ENCODE measurements at places on chromosomes 16 and 17.
A peak's percentile ranks its signal among the peaks of the same experiment; 100 is the strongest.

- DNase-seq: no peak
- H3K4me3 ChIP-seq: no peak overlapping the region
- no peaks in the 10 kb centered on the region for H3K4me1 ChIP-seq
- H3K27ac ChIP-seq: no peak overlapping the region
- peaks cover 12% of the 10 kb centered on the region for H3K27me3 ChIP-seq
Observed at GRCh38 chr16:25643633-25644032, 48.1 kb upstream of the HS3ST4 start.

DNA sequence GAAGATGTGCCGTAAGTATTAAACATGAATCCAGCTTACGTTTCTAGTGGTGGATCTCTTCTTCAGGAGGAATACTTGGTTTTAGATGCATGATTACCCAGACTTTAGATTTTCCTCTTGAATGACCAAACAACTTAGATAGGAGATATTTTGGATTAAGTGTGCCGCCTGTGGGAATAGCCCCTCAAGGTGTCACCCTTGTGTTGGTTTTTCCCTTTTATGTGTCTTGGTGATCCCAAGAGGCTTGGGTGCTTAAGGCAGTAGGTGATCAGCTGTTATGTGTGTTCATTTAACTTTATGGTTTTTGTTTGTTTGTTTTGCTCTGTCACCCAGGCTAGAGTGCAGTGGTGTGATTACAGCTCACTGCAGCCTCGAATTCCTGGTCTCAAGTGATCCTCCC lies 115.1 kb downstream of the PPM1E start:
- no peaks in the 10 kb centered on the region for H3K27me3 ChIP-seq
- DNase-seq: no peak
- H3K36me3 ChIP-seq: no peaks in the 10 kb centered on the region
- H3K4me3 ChIP-seq: no peak overlapping the region

- no peaks in the 10 kb centered on the region for H3K27me3 ChIP-seq
- peaks cover 1% of the 10 kb centered on the region for H3K4me1 ChIP-seq
- H3K4me3 ChIP-seq: no peak overlapping the region
- DNase-seq: no peak
- H3K27ac ChIP-seq: peak overlapping the region; percentile 83
- H3K36me3 ChIP-seq: peaks cover 61% of the 10 kb centered on the region
Observed at GRCh38 chr16:70753694-70754325, 47.1 kb downstream of the VAC14 start.

GRCh38 chr16:15829460-15829859 lies 27.4 kb downstream of the MYH11 start:
- H3K4me1 ChIP-seq: peaks cover 20% of the 10 kb centered on the region
- no peak overlapping the region for H3K27ac ChIP-seq
- H3K27me3 ChIP-seq: no peaks in the 10 kb centered on the region
- H3K4me3 ChIP-seq: no peak overlapping the region
- no peak for DNase-seq

DNA sequence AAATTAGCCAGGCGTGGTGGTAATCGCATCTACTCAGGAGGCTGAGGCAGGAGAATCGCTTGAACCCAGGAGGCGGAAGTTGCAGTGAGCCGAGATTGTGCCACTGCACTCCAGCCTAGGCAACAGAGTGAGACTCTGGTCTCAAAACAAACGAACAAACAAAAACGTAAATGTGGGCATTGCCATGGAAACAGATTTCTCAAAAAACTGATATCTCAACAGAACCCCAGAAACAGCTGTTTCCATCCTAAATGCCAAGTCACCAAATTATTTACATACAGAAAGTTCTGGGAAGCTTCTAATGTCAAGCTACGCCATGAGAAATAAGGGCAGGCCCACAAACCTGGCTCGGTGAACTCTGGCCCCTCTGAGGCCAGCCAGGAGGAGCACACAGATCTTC lies 16.0 kb upstream of the ZNF689 start:
- H3K27ac ChIP-seq: no peak overlapping the region
- no peak overlapping the region for H3K4me3 ChIP-seq
- no peak for DNase-seq
- H3K27me3 ChIP-seq: no peaks in the 10 kb centered on the region
- H3K36me3 ChIP-seq: no peaks in the 10 kb centered on the region

- H3K27ac ChIP-seq: no peak overlapping the region
- H3K4me1 ChIP-seq: no peaks in the 10 kb centered on the region
- H3K27me3 ChIP-seq: peaks cover 78% of the 10 kb centered on the region
- no peak for DNase-seq
Observed at GRCh38 chr17:43854498-43854897, 7.5 kb downstream of the CD300LG start.

GRCh38 chr17:82933911-82934310 lies 94.1 kb upstream of the ZNF750 start:
- H3K4me1 ChIP-seq: no peaks in the 10 kb centered on the region
- no peak overlapping the region for H3K27ac ChIP-seq
- H3K4me3 ChIP-seq: no peak overlapping the region
- H3K36me3 ChIP-seq: peaks cover 70% of the 10 kb centered on the region
- no peak for DNase-seq
- H3K27me3 ChIP-seq: no peaks in the 10 kb centered on the region

GRCh38 chr16:65235339-65236177 lies 113.7 kb upstream of the CDH11 start:
- H3K4me1 ChIP-seq: no peaks in the 10 kb centered on the region
- H3K27ac ChIP-seq: no peak overlapping the region
- no peak for DNase-seq
- no peaks in the 10 kb centered on the region for H3K36me3 ChIP-seq
- H3K27me3 ChIP-seq: no peaks in the 10 kb centered on the region

Measured in stimulated activated naive B cell treated with anti-CD40 and anti-IgM and Interleukin-4, amounts not matched to agents 10 μg/mL and 1 μg/mL and 100 μg/mL, for 72 hours (primary cell).